ENCODE measurements at places on chromosomes 3 and 15.

- no peak for DNase-seq
Observed at GRCh38 chr3:25661694-25662437, 2.8 kb downstream of the TOP2B start.

DNA sequence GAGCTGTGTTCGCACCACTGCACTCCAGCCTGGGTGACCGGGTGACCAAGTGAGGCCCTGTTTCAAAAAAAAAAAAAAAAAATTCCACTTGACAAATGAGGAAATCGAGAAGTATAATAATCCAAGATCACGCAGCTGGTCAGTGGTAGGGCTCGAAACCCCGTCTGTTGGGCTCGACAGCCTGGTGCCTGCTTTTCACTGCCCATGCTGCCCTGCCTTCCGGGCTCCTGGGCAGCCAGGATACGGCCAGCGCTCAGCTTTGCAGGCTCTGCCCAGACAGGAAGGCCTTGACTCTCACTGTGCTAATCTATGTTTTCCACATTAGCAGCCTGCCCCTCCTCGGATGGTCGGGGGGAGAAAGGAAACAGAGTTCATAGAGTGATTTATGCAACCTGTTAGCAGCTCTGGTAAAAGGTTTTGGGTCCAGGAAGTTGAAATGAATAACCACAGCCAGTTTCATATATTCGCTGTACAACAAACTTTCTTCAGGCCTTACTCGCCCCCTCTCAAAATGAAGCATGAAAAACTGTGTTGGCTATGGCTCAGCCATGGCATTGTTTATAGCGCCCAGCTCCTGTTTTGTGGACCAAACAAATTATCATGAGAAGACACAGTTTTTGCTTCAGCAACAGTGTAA lies 108.8 kb downstream of the XXYLT1 start:
- DNase-seq, result no peak

DNA sequence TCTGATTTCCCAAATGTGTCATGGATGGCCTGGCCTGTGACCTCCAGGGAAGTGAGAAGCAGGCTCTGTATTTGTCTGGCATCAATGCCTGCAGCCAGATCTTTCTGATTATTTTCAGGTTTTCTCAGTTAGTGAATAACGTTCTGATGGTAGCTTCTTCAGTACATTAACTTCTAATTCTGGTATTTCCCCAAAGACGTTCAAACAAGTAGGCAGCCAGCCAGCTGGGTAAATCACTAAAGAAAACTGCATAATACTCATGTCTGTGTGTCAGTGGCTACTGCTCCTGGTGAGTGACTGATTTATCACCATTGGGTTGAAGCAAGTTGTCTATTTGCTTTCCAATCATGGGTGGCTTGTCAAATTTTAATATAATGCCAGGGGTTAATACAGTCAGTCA lies 162.6 kb upstream of the PFN2 start:
- no peak for DNase-seq

DNA sequence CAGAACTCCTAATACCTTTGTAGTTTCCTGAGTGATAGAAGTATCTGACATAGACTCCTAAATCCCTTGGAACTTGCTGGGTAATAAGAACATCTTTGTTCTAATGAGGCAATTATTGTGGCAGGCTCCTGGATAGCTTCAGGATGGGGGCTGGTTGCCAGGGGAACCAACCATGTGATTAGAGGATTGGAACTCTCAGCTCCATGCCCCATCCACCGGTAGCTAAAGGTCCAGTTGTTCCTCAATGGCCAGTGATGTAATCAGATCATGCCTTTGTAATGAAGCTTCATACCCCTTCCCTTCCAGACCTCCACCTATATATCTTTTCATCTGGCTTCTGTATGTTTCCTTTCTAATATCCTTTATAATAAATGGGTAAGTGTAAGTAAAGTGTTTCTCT lies 221.2 kb upstream of the ALCAM start:
- no peak for DNase-seq

- no peak for DNase-seq
Observed at GRCh38 chr3:182837855-182838454, 44.7 kb downstream of the ATP11B start.

- DNase-seq, result no peak
Observed at GRCh38 chr3:49018707-49019006, 277 bp upstream of the DALRD3 start.

DNA sequence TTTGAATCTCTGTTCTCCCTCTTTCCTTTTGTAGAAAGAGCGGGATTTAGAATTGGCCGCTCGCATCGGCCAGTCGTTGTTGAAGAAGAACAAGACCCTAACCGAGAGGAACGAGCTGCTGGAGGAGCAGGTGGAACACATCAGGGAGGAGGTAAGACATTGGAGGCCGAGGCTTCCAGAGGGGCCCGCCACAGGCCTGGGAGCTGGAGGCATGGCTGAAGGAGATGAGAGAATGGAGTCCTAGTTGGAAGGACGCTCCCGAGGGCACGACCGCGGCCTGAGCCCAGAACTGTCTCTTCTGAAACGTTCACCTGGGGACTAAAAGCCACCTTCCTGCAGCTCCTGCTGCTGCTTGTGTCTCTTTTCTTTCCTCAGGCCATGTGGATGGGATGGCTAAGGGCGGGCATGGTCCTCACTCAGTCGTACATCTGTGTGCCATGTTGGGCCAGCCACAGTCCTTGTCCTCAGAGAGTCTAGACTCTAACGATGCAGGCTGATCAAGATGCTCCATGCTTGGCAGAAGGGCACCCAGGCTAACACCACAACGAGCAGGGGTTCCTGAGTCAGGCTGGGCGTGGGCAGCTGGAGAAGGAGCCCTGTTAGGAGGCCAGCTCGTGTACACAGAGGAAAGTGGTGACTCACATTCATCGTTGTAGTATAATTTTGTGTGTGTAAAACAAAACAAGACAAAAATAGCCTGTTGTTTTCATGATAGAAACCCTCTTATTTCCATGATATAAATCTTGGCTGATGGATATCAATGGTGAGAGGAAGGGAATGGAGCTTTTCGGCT lies 81.1 kb downstream of the CCK start:
- DNase-seq, result no peak

DNA sequence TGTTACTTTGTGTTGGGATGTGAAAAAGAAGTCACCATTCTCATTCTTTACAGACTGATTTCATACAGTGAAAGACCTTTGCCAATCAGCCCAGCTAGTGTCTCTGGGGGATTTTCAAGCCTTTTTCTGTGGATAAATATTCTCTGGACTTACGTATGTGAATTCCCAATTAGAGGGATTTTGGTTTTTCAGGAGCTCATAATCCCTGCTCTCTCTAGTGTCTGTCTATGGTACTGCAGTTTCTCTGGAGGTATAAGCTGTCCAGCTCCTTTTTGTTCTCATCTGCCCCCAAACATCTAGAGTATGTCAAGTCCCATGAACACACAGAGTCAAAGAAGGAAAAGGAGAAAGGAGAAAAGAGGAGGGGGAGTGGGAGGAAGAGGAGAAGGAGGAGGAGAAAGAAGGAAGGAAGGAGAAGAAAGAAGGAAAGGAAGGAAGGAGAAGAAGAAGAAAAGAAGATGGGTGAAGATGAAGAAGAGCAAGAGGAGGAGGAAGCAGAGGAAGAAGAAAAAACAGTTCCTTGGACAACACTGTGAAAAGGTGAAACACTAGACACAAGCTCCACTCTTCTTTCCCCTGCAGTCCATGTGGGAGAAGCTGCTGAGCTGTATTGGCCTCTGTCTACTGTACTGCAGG lies 218.6 kb downstream of the GREM1 start:
- no peak for DNase-seq

- DNase-seq, result no peak
Observed at GRCh38 chr15:99716540-99717095, 16.6 kb downstream of the LYSMD4 start.

- DNase-seq, result no peak
Observed at GRCh38 chr3:144590854-144591253, 619.2 kb downstream of the DIPK2A start.

- no peak for DNase-seq
Observed at GRCh38 chr3:195458316-195458717, 15.5 kb upstream of the ACAP2 start.

DNA sequence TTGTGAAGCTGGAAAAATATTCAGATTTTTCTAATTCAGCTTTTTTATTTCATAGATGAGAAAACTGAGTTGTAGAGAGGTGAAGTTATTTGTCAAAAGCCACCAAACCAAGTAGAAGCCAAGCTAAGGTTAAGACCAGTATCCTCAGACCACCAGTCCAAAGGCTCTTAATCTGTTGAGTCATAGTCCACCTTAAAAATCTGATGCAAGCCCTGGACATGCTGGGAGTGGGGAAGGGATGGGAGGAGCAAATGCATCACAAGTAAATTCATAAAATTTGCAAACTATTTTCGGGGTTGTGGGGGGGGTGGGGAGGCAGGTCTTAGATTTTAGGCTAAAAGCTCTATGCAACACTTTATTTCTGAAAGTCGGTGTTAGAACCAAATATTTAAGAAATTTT lies 307.7 kb upstream of the SEMA6D start:
- no peak for DNase-seq

Measured in Panc1 (cell line).